C1 segment of cervical spinal cord (tissue), 14 donors: ENCODE measurements at places on chromosomes 11 and 22.

GRCh38 chr22:44359496-44360110 lies 46.9 kb upstream of the SHISAL1 start:
- DNase-seq = no peak

DNA sequence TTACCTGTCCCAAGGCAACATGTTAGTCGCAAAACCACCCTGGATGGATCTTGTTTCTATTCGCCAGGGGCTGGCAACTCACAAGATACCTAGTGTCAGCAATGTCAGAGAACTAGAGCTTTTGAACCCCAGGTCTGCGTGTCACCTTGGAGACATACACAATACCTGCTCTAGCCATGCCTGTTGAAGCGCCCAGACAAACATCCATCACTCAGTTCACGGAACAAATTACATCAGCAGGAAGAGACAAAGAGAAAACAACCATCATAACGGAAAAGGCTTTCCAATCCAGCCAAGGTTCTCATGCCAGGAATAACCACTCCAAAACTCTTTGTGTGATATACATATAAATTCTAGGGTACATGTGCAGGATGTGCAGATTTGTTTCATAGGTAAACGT lies 2.2 kb downstream of the CD59 start:
- no peak for DNase-seq

DNA sequence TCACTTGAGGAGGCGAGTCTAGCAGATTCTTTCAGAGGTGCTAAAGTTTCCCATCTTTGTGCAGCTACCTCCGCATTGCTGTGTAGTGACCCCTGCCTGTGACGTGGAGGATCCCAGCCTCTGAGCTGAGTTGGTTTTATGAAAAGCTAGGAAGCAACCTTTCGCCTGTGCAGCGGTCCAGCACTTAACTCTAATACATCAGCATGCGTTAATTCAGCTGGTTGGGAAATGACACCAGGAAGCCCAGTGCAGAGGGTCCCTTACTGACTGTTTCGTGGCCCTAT lies 8.9 kb upstream of the SAMM50 start:
- DNase-seq = no peak

DNA sequence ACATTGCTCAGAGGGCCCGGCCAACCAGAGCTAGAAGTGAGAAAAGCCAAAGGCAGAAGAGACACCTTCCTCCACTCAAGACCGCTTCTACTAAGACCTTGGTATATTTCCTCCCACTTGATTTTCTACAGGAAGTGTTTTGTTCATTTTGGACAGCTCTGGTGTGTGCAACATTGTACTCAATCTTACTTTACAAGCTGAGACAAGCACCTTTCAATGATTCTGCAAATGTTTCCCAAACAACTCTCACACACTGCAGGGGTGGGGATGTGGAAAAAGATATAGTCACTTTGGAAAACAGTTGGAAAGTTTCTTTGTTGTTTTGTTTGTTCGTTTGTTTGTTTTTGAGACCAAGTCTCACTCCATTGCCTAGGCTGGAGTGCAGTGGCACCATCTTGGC lies 15.7 kb downstream of the MYO18B start:
- no peak for DNase-seq

- DNase-seq = no peak
Measured at GRCh38 chr11:27440090-27440489, 32.5 kb downstream of the LGR4 start.

DNA sequence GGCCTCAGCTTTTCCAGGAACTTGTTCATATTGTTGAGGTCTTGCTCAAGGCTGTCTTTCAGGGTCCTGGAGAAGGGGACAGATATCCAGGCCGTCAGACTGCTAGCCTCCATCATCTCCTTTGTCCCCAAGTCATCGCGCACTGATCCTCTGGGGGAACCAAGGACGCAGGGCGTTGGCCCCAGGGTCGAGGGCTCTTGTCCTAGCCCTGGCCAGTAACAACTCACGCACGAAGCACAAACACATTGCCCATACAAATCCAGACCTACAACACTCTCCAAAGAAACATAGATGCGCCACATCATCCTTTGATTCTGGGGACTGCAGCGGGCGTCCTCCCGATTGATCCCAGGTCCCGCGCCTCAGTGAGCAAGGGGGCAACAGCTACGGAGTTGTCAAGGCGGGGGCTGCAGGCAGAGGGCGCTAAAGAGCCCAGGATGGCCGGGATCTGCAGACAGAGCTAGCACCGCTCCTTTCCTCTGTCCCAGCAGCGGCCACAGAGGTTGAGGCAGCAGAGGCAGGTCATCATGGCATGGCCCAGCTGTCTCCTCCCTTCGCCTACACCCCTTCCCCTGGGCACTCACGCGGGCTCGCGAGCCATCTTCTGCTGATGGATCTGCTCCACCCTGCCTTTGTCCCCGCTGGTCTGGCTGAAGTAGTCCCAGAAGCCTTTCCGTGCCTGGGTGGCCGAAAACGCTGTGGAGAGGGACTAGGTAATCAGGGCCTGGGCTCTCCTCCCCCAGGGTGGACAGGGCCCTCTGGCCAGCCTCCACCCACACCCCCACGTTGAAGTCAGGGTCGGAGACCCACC lies 472 bp downstream of the APOA5 start:
- DNase-seq = peak; percentile 30

GRCh38 chr22:37314315-37315074 lies 32.2 kb downstream of the CYTH4 start:
- DNase-seq = no peak

DNA sequence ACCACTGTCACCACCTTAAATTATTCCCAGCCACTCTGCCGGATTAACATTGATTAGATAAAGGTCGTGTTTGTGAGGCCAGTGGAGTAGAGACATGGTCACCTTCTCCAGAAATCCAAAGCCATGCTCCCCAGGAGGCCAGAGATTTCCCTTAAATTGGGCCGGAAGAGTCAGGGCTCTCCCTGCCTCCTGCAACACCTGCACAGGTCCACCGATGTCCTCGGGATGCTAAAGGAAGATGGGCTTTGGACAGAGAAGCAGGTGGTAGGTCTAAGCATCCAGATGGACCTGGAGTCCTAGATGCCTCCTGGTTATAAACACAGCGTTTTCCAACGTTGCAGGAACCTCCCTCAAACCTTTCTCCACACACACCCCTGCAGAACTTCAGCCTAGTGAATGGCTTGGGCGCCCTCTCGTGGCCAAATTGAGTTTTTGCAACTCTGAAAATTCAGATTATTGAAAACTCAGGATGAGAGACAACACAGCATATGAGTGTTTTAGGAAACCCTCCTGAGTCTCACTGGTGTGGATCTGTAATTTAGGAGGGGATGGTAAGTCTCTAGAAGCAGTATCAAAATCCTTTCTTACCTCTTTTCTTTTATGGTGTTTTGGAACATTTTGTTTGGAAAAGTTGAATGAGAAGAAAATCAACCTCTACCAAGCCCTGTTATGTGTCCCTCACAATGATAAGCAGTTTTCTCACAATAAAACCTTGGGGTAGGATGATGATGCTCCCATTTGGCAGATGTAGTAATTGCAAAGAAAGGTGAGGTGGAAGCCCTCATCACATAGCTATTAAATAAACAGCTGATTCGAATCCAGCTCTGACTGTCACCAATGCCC lies 109.6 kb downstream of the RRAS2 start:
- peak; percentile 62 for DNase-seq

DNA sequence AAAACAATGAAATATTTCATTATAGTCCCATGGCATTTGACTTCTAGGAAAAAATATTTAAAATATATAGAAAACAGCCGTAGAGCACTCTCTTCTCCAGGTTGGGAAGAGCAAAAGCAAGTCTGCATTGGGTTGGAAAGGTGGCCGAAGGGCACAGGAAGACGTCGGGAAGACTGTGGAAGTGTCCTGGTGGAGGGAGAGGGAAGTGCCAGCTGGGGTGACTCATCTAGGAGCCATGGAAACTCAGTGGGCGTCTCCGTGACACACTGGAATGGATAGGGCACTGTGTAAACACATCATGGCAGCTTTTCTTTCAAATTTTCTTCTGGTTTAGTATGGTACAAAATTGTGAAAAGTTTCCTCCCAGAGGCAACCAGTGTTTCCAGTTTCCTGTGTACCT lies 12.7 kb downstream of the GTPBP1 start:
- no peak for DNase-seq

- DNase-seq = no peak
Measured at GRCh38 chr11:121445071-121445768, 6.9 kb upstream of the SORL1 start.

DNA sequence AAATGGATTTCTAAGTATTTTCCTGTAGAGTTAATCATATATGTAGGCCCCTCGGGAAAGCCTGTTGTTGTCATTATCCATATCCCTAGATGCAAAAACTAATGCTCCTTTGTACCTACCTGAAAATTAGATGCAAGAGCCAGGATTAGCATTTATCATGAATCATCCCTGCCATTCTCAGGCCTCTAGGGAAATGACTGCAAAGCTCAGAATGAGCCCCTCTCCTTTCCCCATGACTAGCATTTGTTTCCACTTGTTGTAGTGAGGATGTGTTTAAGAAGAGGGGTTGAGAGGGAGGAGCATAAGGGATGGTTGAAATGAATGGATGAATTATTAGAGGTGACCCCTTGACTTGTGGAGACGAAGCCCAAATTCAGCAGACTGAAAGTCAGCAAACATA lies 537.9 kb downstream of the NTM start:
- no peak for DNase-seq

DNA sequence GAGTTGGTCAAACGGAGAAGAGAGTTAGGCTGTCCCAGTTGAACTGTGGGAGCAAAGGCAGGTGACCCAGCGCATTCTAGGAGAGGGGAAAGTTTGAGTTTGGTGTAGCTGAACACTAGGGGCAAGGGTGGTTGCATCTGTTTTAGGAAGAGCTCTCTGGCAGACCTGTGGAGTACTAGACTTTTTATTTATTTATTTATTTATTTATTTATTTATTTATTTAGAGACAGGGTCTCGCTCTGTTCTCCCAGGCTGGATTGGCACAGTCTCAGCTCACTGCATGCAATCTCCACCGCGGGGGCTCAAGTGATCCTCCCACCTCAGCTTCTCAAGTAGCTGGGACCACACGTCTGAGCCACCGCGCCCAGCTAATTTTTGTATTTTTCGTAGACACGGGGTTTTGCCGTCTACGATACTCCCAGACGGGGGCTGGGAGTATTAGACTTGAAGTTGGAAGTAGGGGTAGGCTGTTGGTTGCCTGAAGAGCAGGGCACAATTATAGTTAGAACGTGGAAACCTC lies 950 bp upstream of the ACER3 start:
- no peak for DNase-seq

DNA sequence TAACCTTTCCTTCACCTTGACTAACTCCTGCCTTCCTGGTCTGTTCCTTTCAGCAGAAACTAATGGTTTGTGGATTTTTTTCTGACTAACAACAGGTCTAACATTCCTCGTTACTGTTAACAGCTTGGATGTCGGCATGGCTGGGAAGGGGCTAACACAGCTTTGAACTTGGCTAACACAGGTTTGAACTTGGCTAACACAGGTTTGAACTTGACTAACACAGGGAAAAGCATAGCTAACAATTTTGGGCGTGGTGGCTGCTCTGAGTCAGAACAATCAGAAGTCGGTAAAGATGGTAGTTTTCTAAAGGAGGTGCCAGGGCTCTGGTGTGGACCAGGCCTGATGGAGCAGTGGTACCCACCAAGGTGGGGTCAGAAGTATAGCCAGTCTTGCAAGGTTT lies 16.1 kb downstream of the MIAT start:
- no peak for DNase-seq

DNA sequence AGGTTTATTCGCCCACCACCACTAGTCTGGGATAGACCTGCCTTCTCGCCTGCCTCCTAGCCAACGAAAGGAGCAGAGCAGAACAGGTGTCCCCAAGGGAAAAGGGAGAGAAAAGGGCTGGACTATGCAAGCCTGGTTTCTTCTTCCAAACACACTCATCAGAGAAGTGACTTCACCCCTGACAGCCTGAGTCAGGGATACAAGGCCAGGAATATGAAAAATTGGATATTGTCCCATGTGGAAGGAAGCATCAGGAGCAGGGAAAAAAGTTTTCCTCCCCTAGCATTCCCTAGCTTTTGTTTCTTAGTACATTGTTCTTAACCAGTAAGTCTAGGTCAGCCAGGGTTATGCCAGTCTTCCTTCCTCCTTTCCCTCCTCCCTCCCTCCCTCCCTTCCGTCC lies 56.9 kb upstream of the TNRC6B start:
- DNase-seq = no peak

DNA sequence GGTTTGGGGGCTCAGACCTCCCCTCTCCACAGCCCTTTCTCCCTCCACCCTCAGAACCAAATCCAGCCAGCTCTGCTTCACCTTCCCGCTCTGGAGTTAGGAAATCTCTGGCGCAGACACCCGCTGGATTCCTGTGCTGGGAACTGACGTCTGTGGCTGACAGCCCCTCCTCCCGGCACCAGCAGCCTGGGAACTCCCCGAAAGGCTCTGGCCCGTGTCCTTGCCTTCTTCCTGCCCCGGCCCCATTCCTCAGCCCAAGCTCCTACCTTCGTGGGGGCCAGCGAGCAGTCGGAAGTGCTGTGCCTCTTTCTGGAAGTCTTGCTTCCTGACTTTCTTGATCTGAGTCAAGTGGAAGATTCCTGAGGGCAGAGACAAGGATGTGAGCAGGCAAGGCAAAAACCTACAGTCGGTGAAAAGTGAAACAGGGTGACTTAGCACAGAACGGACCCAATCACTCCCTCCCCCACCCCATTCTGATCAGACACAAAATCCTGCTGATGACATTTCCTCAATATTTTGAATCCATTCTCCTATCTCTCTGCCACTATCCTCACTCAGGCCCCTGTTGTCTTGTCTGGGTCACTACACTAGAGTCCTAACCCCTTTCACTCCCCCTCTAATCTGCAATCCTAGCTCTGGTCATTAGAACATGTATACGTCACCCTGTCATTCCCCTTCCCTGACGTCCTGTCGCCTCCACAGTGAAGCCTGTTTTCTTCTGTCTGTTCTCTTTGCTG lies 34.1 kb downstream of the CHRDL2 start:
- no peak for DNase-seq
